ENCODE measurements at places on chromosomes 5 and 9.

- no peak for DNase-seq
Measured at GRCh38 chr9:18684593-18685317, 210.8 kb downstream of the ADAMTSL1 start.

DNA sequence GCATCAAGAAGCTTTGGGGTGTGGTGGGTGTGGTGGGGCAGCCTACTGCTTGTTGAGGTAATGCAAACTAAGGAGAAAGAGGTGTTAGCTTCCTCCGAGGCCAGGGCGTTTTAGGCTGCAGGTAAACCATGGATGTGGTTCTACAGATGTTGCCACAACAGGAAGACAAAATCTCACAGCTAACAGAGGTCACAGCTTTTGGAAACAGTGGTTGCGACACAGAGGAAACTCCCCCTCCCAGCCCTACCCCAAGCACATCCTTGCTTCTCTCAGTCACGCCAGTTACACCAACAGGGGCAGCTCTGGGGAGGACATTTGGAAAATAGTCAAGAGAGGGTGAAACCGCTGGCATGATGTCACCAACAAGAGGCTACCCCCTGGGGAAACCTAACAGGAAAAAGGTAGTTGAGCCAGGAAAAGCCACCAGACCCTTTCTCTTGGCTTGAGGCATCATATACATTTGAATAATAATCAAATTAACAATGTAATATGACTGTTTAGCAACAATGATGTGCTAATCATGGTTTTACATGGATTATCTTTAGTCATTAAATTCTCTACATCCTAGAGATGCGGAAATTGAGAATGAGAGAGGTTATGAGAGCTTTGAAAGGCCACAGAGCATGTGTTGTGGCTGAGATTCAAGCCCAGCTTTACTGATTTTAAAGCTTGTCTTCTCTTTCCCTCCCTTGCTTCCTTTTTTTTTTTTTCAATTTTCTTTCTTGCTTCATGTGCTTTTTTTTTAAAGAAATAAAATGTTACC is 82.2 kb upstream of the IL12B start:
- DNase-seq = no peak

DNA sequence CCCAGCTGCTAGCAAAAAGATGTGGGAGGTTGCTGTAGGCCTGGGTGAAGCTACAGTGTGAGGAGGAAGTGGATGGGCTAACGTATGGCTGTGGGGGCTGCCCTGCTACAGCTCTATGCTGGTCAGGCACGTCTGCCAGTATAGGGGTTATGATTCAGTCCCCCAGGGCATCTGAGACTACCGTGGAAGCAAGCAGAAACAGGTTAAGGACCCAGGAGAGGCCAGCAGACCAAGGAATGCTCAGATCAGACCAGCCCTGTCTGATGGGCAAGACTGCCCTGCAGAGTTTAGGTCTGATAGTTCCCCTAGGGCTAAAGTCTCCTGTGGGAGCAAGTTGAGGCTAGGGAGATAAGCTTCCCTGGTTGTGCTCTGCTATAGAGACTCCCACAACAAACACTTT is 416.1 kb upstream of the CTNND2 start:
- no peak for DNase-seq

DNA sequence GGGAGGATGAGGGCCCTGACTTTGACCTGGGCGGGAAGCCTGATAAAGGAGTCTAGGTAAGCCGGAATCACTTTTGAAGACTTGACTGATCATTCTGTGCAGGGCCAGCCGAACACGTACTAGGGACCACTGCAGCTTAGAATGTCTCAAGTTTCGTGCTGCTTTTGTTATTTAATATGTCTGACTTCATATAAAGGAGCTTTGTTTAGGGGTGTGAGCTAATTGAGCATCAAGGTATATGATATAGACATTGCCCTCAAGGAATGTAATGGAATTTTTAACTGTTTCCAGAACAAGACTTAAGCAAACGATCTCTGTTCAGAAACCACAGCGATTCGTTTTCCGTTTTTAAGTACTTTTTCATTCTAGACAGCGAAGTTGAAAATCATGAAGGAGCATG is 173.0 kb downstream of the SEMA6A start:
- no peak for DNase-seq

GRCh38 chr9:79236466-79236865 is 335.3 kb upstream of the TLE4 start:
- DNase-seq = no peak

- no peak for DNase-seq
Measured at GRCh38 chr9:392077-392804, 177.6 kb downstream of the DOCK8 start.

DNA sequence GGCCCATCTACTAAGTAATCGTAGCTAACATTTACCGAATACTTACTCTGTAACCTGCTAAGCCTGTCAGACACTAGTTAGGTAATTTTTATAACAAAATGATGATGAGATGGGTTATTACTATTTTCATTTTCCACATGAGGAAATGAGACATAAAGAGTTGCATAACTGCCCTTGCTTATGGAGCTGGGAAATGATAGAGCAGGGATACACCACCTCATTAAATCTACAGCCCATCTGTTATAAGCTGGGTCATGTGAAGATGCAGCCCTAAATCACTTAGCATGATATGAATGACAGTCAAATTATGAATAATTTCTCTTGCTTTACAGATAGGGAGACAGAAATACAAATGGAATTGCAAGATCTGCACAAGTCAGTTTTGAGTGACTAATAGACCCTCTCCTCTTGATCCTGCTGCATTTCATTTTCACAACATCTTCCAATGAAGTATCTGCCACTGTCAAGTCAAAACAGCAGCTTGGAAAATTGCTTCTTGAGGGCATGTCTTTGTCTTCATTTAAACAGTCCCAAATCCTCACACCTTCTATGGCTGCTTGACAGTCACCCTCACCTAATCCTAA is 364.7 kb downstream of the PRELID2 start:
- DNase-seq = no peak

Data from anterior cingulate cortex (tissue), 58 donors.